ENCODE measurements at places on chromosomes 7 and 10. TPM values are rescaled to one million over a fixed set of nuclear protein-coding genes. Genes with fewer than 3 reads are reported as not detected.

GRID2IP gene
- 0.21 TPM for total RNA-seq

PTPRN2 gene
- 0.31 TPM for total RNA-seq

CHAT gene
- not detected for total RNA-seq

NEUROG3 gene
- not detected for total RNA-seq

CALML5 gene
- not detected for total RNA-seq

ACSL5 gene
- 13.3 TPM for total RNA-seq

GPRIN2 gene
- not detected for total RNA-seq

FKBP9 gene
- 1.2 TPM for total RNA-seq

GAD2 gene
- under 0.01 TPM for total RNA-seq

JAKMIP3 gene
- total RNA-seq, result 0.21 TPM

All from mononuclear cell (primary cell).